ENCODE measurements at places on chromosomes 16 and 17. TPM values are rescaled to one million over a fixed set of nuclear protein-coding genes. Genes with fewer than 3 reads are reported as not detected.

SCARF1 gene
- total RNA-seq: 7.6 TPM

UTS2R gene
- total RNA-seq: not detected

CA7 gene
- 0.48 TPM for total RNA-seq

C17orf107 gene
- 7.8 TPM for total RNA-seq

CDH3 gene
- 115 TPM for total RNA-seq

- no peak for DNase-seq
These were observed 66.5 kb downstream of the PCTP start for GRCh38 chr17:55817397-55817709.

GRCh38 chr16:14632693-14633569, at the start of gene BFAR:
Gene BFAR, plus strand, starts transcription at chr16:14632951. Its CDS starts 11,396 bp downstream, at chr16:14644347.
- DNase-seq: peak; percentile 97

DNA sequence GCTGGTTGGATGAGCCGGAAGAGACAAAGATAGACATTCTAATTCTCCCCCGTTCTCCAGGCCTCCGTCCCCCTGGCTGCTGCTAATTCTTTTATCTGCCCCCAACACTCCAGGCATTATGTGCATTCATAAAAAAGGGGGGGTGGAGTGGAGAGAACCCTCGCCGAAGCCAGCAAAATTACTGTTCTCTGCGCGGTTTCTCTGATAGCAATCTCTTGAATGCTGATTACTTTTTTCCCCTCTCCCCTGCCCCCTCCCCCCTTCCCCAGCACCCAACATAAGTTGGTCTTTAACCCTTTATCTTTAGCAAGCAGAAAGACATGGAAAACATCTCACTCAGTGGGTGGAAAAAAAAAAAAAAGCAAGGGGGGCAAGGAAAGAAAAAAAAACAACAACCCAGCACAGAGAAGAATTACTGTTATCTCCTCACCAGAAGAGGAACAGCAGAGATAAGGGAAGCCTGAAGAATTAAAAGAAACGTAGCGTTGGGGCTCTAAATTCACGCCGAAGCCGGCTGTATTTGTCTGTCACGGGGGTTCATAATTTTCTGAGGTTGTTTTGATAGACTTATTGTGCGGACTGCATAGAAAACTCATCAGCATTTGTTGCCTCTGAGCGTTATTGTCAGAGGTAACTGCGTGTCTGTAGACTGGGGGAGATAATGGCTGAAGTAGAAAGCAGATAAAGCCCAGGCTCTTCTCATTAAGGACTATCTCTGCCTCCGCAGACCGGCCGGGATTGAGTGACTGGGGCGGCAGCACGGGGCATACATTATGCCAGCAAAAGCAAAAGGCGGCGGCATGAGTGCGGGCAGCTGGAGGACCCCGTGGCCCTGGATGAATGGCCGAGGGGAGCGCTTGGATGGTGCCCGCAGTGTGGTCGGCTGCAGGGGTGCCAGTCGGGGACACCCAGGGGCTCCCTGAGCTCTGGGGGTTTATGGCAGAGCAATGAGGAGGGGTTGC, 126.9 kb downstream of the MRM1 start:
- no peak for DNase-seq

GRCh38 chr16:80500116-80500859, 40.5 kb upstream of the DYNLRB2 start:
- DNase-seq: no peak

GRCh38 chr16:70746708-70747424, 54.1 kb downstream of the VAC14 start:
- DNase-seq: no peak

- DNase-seq: peak; percentile 99
These were observed 219.3 kb upstream of the GSE1 start for GRCh38 chr16:85393674-85394451.

Measured in H7 (cell line).